ENCODE measurements at places on chromosomes 5 and 9.

DNA sequence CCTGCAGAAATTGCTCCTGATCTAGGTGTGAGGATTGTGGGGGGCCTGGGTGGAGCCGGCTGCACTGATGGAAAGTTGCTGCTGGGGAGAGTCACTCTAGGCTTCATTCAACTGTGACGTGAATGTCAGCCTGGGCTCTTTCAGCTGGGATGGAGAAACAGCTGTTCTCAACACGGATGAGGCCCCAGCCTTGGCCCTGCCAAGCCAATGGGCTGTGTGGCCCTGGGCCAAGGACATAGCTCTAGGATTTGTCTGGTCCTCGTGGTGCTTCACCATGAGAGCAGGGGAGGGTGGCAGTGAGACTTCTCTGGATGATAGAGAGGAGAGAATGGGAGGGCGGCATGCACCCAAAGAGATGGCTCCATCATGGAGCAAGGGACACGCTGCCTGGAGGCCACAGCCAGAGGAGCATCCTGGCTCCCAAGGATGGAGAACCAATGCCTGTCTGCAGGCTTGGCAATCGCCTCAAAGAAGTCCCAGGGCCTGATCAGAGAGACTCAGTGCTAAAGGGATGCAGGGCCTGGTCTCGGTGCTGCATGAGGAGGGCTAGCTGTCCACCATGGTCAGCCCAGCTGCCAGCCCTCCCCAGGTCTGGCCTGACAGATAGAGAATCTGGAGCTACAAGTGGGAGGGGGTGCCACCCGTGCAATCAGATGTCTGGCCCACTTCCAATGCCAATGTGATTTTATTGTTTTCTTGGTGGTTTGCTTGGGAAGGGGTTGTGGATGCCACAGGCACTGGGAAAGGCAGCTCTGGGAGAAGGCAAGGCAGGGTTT lies 141.0 kb downstream of the GADD45G start:
- no peak for DNase-seq

- DNase-seq, result no peak
Measured at GRCh38 chr5:43207601-43208000, 15.6 kb downstream of the NIM1K start.

- DNase-seq, result no peak
Measured at GRCh38 chr9:15529566-15530324, 19.0 kb upstream of the PSIP1 start.

- no peak for DNase-seq
Measured at GRCh38 chr5:10678244-10678643, 82.8 kb downstream of the DAP start.

DNA sequence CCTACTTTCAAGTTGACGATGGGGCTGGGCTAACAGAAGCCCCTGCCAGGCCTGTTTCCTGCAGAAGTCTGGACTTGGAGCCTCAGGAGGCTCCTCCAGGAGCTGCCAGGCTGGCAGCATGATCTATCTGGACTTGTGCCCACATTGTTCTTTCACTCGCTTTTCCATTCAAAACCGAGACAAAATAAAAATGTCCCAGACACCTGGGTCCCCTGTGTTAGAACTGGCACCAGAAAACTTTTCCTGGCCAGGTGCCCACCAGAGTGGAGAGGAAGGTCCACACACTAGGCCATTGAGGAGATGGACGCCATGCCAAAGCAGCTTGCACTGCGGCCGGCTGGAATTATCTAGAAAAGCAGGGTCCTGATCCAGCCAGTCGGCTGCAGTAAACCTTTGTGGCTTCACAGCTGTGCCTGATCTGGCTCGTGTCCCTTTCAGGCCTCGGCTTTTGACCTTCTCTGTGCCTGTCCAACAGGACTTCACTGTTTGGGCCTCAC lies 78.2 kb downstream of the GCNT1 start:
- DNase-seq, result no peak

GRCh38 chr5:130550562-130550928 lies 614.5 kb downstream of the HINT1 start:
- no peak for DNase-seq

- no peak for DNase-seq
Measured at GRCh38 chr5:32909207-32909606, 198.1 kb downstream of the NPR3 start.

GRCh38 chr5:119357270-119357669 lies 1.5 kb downstream of the TNFAIP8 start:
- no peak for DNase-seq

DNA sequence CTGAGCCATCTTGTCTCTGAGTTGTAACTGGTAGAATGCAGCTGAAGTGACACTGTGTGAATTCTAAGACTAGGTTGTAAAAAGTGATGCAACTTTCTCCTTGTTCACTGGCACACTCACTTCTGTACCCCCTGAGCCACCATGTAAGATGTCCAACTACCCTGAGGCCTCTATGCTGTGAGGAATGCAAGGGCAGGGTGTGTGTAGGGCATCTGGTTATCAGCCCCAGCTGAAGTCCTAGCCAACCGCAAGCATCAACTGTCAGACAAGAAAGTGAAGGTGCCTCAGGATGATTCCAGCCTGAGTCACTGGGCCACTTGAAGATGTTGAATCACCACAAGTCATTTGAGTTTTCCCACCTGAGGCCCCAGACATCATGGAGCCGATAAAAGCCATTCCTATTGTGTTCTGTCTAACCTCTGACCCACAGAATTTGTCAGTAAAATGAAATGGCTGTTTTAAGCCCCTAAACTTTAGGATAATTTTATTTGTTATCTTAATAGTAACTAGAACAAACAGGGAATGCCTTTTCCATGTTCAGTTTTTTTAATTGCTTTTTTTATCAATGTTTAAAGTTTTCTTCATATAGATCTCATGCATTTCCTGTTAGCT lies 18.7 kb upstream of the RHOBTB3 start:
- no peak for DNase-seq

DNA sequence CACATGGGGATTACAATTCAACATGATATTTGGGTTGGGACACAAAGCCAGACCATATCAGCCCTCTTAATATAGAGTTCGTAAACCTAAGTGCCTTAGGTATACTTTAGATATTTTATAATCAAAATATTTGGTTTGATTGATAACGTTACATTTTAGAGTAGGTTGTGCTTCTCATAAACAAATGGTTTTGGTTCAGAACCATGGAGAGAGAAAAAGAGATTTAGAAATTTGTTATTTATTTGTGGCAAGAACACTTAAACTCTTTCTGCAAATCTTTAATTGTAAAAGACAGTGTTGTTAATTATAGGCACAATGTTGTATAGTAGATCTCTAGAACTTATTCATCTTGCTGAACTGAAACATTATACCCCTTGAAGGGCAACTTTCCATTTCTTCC lies 298.8 kb downstream of the TENT4A start:
- DNase-seq, result no peak

DNA sequence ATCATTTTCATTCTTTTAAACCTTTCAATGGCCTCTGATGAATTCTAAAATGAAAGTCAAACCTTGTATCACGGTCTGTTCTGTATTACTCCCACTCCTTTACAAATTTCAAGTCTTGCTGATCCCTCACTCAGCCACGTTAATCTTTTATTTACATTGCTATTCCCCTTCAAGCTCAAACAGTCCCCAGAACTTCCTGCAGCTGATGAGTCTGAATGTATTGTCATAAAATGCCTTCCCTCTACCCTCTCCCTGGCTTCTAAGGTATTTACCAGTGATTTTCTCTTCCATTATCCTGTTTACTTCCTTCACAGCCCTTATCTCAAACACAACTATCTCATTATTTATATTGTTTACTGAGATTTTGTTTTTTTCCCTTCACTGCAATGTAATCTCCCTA lies 562.3 kb upstream of the C9orf72 start:
- DNase-seq, result peak; percentile 59

- DNase-seq, result no peak
Measured at GRCh38 chr5:111345731-111346130, 121.5 kb downstream of the CAMK4 start.

DNA sequence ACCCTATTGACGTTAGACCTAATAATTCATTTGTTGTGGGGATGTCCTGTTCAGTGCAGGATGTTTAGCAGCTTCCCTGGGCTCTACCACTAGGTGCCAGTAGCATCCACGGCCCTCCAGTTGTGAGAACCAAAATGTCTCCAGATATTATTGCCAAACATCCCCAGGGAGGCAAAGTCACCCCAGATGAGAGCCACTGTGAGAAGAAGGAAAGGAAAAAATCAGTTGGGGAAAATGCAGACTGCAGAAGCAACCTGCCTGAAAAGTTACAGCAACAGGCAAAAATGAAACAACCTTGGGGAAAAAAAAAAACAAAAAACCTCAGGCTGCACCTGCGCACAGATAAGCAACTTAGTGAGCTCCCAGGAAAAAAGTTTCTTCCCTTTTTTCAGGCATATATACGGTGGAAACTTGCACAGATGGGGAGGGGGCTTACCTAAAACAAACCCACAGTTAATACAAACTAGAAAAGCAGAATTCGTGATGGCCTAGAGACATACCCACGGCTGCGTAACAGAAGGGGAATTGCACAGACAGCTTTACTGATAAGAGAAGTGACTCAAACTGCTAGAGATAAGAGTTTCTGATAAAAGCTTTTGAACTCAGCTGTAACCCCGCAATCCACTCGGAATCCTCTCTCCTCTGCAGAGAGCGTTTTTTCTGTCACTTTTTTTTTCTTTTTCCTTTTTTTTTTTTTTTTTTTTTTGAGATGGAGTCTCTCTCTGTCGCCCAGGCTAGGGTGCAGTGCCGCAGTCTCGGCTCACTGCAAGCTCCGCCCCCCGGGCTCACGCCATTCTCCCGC lies 29.8 kb upstream of the FBP1 start:
- DNase-seq, result peak; percentile 38

GRCh38 chr5:177276886-177277285 lies 26.6 kb downstream of the RAB24 start:
- no peak for DNase-seq

GRCh38 chr5:34043099-34043876 lies at the start of gene C1QTNF3:
TSS of gene C1QTNF3 (minus strand) at chr5:34043213. CDS start at chr5:34043125, 88 bp downstream.
- no peak for DNase-seq

GRCh38 chr5:82595113-82595512 lies 317.0 kb upstream of the RPS23 start:
- DNase-seq, result peak; percentile 27

- peak; percentile 23 for DNase-seq
Measured at GRCh38 chr5:134026521-134027287, 21.9 kb upstream of the VDAC1 start.

DNA sequence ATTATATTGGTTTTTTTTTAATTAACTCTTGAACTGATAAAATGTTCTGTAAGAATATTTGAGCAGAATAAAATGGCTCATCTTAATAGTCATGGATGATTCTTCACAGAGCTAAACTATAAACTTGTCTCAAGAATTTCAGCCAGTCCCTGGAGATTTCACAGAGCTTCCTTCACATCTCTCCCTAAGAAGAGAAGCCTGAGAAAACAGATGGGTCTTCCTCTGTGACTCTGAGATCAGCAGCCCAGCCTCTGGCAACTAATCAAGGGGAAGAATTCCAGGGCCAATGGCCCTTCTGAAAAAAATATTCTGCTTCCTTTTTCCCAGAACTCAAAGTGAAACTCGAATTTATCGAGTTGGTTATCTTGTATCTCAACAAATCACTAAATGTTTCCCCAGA lies 122.2 kb upstream of the ITGA1 start:
- no peak for DNase-seq

GRCh38 chr9:110015759-110016158 lies 192.2 kb downstream of the C9orf152 start:
- DNase-seq, result no peak

Measured in NCI-H1105 treated with DMSO at 0.1 percent for 48 hours (cell line).